ENCODE measurements at places on chromosomes 12 and 14.

DNA sequence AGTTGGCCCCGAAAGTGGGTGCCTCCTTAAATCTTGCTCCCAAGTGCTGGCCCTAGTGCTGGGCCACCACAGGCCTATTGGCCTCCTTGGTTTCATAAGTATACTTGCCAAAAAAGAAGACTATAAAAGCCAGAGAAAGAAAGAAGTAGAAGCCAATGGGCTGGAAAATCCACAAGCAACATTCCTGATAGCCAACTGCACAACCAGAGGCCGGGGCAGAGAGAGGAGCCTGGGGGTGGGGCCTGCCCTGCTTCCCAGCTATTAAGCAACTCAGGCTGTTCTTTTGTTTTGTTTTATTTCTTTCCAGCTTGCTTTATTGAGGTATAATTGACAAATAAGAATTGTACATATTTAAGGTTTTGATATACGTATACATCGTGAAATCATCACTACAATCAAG is 177.2 kb upstream of the NTF3 start:
- no peak for DNase-seq

GRCh38 chr14:82647088-82647810 is 1113.6 kb upstream of the SEL1L start:
- no peak for DNase-seq

DNA sequence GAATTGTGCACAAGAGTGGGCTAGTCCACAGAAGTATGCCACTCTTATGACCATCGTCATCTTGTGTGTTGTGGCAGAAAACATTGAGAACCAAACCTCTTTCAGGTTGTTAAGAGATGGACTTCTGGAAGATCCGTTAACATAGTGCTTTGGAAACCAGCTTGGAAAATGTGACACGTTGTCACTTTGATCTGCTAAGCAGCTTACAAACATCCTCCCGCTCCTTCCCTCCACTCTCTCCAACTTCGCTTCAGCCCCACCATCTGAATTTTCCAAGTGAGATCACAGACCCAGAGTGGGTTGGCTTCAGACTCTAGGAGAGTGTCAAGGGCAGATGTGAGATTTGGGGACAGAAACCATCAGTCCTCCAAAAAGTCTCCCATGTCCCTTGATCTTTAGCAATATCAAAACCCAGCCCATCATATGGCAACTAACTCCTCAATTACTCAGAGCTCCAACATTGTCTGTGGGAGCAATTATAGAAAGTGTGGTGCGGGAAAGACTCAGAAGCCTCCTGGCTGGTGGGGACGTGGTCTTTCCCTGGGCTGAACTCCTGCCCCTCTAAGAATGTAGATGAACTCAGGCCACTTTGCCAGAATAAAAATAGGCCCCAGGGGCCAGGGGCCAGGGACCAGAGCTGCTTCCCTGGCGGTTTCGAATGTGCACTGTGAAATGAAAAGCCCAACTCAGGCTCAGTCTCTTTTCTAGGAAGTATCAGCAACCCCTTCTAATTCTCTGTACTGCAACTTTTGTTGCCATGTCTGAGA is 129.5 kb downstream of the SLC38A6 start:
- no peak for DNase-seq

- DNase-seq = no peak
Measured at GRCh38 chr12:51869931-51870330, 18.0 kb upstream of the ANKRD33 start.

GRCh38 chr12:58416236-58416635 is 474.9 kb downstream of the ATP23 start:
- DNase-seq = no peak

- DNase-seq = no peak
Measured at GRCh38 chr12:26821212-26821701, 11.7 kb downstream of the ITPR2 start.

DNA sequence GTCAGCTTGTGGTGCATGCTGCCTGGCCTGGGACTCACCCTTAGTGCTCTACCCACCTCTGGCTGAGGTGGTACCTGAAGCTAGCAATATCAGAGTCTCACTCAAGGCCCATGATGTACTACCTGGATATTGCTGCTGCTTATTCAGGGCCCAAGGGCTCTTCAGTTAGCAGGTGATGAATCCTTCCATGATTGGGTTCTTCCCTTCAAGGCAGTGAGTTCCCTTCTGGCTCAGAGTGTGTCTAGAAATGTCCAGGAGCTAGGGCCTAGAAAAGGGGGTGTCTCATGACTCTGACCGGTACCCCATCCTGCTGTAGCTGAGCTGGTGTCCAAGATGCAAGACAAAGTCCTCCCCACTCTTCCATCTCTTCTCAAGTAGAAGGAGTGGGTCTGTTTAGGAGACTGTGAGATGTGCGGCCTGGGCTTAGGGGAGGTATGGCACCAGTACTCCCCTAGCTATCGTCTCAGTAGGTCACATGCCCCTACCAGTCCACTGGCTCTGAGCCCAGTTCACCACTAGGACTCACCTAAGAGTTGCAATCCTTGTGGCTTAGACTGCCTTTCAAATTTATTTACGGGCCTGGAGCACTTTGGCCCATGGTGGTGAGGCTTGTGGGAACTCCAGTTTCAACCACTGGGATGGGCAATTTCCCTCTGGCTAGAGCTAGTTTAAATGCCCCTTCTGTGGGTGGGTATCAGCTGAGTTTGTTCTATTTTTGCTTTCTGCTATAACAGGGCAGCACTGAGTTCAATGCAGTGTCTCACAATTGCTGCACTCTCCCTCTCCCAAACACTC is 12.2 kb downstream of the PRORP start:
- no peak for DNase-seq

- peak; percentile 32 for DNase-seq
Measured at GRCh38 chr12:9378430-9378835, 170.2 kb upstream of the PZP start.

DNA sequence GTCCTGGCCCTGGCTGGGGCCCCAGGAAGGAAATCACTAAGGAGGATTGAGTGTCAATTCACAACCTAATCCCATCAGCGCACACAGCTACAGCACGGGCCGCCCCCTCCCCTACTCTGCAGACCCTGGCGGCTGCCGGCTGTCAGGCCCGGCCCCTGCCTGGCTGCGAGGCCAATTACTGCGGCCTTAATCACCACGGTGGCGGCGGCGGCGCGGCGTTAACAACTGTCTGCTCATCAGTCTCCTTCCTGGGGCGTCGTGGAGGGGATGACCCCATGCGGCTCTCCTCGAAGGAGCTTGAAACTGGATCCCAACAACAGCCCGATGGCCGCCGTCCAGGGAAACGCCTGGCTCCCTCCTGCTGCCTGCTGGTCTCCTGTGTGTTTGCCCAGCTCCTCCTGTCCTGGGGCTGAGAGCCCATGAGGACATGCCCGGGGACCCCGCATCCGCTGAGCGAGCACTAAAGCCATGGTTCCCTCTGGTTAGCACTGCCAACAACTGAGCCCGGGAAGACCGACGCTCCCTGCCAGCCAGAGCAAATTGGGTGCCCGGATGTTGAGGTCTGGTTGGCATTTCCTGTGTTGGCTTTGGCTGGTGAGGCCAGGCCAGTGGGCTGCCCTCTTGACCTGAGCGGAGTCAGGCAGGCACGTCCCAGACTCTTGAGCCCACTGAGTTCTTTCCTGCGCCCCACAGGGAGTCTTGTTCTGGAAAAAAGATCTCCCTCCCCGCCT is 21.8 kb upstream of the EIF2B2 start:
- DNase-seq = no peak

DNA sequence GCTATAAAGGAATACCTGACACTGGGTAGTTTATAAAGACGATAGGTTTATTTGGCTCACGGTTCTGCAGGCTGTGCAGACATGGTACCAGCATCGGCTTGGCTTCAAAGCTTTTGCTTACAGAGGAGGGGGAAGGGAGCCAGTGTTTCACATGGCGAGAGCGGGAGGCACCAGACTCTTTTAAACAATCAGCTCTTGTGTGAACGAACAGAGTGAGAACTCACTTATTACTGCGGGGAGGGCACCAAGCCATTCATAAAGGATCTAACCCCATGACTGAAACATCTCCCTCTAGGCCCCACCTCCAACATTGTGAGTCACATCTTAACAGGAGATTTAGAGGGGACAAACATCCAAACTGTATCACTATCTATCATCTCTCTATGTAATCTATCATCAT is 227.4 kb downstream of the TMEM132D start:
- DNase-seq = no peak

DNA sequence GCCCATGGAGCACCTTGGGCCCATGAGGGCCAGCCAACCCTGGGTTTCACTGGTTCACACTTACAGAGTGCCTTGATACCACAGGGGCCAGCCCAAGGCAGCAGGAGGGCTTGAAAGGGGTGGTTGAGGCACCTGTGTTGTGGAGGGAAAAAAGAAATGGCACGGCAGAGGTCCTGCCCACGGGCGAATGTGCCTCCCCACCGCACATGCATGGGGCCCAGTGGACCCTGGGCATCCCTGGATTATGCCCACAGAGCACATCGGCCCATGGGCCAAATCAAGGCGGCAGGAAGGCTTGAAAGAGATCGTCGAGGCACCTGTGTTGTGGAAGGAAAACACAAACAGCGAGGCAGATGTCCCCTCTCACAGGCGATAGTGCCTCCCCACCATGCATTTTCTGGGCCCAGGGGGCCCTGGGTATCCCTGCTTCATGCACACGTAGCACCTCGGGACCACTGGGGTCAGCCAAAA is 378.1 kb downstream of the ALG10 start:
- no peak for DNase-seq

- no peak for DNase-seq
Measured at GRCh38 chr12:113314121-113314529, 20.8 kb downstream of the SLC8B1 start.

DNA sequence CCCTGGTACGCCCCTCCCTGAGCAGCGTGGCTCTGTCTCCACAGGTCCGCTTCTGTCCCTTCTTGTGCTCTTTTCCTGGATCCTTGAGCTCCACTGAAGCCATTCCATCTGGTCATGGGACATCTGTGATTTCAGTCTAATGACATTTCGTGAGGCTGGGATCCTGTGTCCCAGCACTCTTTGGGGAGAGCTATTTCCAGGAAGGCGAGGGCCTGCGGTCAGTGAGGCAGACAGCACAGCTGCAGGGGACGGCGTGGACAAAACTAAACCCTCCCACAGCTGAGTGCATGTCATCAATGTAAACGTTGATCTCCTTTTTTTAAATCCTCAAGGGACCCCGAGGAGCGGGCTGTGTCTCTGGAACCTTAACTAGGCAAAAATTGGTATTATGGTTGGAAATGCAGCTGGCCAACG is 127.7 kb downstream of the DACT1 start:
- DNase-seq = no peak

GRCh38 chr12:88503281-88503703 is 77.0 kb downstream of the KITLG start:
- no peak for DNase-seq

GRCh38 chr12:114218136-114218535 is 187.8 kb downstream of the TBX5 start:
- no peak for DNase-seq

GRCh38 chr14:85016496-85016895 is 513.4 kb upstream of the FLRT2 start:
- no peak for DNase-seq

- no peak for DNase-seq
Measured at GRCh38 chr12:31896514-31897039, 62.6 kb upstream of the RESF1 start.

- DNase-seq = no peak
Measured at GRCh38 chr14:22822016-22822570, 6.9 kb upstream of the SLC7A7 start.

GRCh38 chr12:122656298-122656697 is 46.9 kb downstream of the HCAR2 start:
- no peak for DNase-seq

GRCh38 chr14:93035917-93036651 is 79.6 kb downstream of the ITPK1 start:
- no peak for DNase-seq

DNA sequence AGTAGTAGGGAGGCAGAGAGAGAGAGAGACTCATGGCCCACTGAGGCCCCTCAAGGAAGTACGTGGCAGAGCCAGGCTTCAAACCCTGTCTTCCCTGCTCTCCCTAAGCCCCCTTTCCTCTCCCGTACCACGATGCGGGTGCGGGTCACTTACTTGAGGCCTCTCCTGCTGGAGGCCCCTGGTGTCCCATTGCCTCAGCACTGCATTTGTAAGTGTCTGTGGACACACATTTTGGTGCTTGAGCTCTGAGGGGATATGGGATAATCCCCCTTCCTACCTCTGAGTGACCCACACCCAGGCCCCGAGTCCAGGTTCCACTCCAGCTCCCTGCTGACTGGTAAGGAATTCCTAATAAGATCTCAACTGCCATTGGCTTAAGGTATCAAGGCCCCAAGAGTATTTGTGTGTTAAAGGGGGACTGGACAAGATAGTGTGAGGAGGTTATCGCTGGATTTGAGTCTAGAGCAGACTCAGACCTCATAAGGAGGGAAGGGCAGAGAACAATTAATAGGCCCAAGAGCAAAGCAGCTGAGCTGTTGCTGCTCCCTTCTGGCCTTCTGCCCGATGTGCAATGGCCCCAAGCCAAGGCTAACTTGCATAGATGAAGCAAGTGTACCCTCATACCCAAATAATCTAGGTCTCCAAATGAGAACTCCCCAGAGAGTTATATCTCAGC is 71.9 kb downstream of the CRACR2A start:
- peak; percentile 71 for DNase-seq

DNA sequence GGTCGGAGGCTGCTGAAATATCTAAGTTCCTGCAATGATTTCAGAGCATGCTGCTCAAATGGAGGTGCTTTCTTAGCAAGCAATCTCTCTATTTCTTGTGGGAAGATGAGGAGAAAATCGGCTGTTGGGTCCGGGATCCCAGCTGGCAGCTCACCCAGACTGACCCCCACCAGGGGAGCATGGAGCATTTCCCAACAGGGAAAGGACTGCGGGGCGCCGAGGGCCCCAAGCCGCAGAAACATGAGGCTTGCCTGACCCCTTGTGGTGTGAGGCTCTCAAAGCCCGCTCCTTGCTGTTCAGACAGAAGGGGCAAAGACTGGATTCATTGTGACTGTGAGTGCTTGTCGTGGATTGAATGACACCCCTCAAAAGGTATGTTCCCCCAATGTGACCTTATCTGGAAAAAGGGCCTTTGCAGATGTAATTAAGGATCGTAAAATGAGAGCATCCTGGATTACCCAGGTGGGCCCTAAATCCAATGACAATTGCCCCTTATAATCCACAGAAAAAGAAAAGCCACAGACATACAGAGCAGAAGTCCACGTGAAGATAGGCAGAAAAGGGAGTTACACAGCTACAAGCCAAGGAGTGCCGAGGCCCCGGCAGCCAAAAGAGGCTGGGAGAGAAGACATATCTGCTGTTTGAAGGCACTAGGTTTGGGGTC is 116.3 kb upstream of the VASH1 start:
- peak; percentile 61 for DNase-seq

- DNase-seq = no peak
Measured at GRCh38 chr14:51511265-51511664, 140.4 kb upstream of the FRMD6 start.

- no peak for DNase-seq
Measured at GRCh38 chr14:104396682-104397470, 182.7 kb upstream of the C14orf180 start.

GRCh38 chr12:44377443-44378187 is 498.5 kb downstream of the NELL2 start:
- no peak for DNase-seq

DNA sequence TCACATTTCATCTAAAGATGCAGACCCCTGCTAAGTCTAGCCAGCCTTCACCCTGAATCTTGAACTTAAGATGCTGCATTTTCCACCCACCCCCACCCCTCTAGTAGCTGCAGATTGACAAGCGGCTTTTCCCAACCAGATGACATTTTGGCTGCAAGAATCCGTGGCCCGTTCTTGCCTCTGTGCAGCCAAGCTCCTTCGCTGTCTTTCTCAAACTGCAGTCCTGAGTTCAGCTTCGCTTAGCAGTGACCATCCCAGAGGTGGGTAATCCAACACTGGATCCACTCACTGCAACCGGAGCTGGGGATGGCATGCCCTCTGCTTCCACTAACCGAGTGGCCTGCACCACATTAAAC is 765 bp upstream of the NFYB start:
- no peak for DNase-seq

GRCh38 chr12:108320507-108321293 is 18.4 kb downstream of the CMKLR1 start:
- DNase-seq = no peak
